Non-pigmented ciliary epithelial cell (primary cell): ENCODE measurements at places on chromosomes 5 and 9.
A peak's percentile ranks its signal among the peaks of the same experiment; 100 is the strongest.

GRCh38 chr5:50727149-50727496 is 60.7 kb downstream of the PARP8 start:
- no peak for DNase-seq

DNA sequence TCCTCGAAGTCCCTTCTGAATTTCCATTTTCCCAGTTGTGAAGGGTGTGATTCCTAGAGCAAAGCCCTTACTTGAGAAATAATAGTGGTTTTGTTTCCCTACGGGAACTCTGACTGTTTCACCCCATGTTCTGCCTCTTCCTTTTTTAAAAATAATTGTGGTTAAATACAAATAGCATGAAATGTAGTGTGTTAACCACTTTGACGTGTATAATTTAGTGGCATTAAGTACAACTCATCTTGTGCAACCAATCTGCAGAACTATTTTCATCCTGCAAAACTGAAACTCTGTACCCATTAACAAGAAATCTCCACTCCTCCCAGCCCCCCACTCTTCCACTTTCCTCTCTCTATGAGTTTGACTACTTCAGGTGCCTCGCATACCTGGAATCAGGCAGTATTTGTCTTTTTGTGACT is 35.6 kb upstream of the HAND1 start:
- DNase-seq, result no peak

- no peak for DNase-seq
Observed at GRCh38 chr9:125587819-125588460, 119.1 kb downstream of the MAPKAP1 start.

- no peak for DNase-seq
Observed at GRCh38 chr9:126223798-126224531, 102.7 kb upstream of the MVB12B start.

GRCh38 chr5:83924171-83924570 is 203.5 kb upstream of the HAPLN1 start:
- peak; percentile 50 for DNase-seq

DNA sequence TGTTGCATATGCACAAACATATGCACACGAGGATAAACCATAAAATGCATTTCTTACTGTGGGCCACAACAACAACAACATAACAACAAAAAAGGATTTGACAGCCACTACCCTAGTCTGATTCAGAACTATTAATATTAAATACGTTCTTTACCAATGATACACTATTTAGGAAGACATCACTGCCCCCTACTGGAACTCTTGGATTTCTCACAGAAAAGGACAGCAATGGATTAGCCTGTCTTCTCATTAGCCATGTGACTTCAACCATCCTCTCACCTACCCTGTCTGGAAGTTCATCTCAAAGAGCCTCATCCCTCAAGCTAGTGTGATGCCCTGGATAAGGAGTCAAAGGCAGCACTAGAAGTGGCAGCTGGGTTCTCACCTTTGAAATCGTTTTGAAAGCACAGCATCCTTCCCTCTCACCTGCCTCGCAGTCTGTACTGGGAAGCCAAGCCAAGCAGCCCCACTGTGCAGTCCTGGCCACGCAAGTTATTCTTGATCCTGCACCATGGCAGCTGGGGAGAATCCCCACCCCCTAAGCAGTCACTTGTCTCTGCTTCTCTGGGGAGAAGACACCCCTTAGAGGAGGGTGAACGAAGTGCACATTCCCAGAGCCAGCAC is 64.6 kb downstream of the SH3TC2 start:
- no peak for DNase-seq

- no peak for DNase-seq
Observed at GRCh38 chr5:173103411-173103810, 40.9 kb upstream of the BNIP1 start.

- no peak for DNase-seq
Observed at GRCh38 chr5:156191547-156191946, 135.4 kb upstream of the SGCD start.

DNA sequence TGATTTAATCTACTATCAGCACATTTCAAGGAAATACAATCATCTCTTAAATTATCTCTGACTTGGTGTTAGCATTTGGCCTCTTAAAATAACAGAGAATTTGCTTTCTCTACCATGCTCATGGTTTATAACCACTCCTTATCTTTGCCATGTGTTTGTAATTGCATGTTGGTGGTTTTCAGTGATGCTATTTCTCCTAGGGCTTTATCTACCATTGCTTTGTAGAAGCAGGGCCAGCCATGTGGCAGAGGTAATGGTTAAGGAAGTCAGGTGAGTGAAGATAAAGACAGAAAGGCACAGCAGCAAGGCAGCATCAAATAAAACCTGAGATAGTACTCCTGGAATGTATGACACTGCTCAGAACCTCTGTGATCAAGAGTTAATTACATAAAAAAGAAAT is 206.2 kb downstream of the FER start:
- no peak for DNase-seq

GRCh38 chr5:81238460-81238859 is 5.3 kb downstream of the CKMT2 start:
- DNase-seq, result no peak

GRCh38 chr5:163888366-163888765 is 382.9 kb downstream of the MAT2B start:
- peak; percentile 27 for DNase-seq

GRCh38 chr9:26748449-26749058 is 144.0 kb downstream of the CAAP1 start:
- DNase-seq, result no peak

DNA sequence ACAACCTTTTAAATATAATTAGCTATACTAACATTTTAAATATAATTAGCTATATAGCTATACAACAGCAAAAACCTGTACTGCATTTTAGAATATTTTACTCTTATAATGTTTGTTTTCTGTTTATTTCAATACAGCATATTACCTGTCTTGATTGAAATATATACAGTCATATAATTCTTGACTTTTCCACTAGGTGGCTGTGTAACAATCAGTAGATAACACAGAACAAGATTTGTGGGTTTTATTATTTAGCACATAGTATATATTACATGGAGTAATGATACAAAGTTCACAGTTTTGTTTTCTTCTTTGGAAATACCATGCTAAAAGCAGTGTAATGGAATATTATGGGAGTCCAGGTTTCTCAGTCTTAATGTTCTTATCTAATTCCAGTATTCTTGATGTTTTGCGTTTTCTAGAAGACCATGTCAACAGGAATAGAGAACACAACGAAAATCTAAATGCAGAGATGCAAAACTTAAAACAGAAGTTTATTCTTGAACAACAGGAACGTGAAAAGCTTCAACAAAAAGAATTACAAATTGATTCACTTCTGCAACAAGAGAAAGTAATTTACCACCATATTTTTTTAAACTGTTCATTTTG is 13.3 kb downstream of the HMMR start:
- no peak for DNase-seq
